ENCODE measurements at places on chromosomes 7 and 10.

DNA sequence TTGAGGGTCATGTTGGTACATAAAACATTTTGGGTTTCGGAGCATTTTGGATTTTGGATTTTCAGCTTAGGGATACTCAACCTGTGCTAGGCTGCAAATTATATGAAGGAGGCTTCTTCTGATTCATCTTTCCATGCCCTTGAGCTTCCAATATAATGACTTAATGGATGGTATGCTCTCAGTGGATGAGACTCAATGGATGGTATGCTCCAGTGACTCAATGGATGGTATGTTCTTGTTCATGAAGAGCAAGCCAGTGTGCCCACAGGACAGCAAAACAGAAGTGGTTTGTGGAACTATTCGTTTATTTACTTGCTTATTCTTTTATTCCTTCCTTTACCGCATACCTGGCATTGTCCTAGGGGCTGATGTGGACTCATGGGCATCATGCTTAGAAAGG, 969.6 kb downstream of the LRMDA start:
- no peak for DNase-seq

DNA sequence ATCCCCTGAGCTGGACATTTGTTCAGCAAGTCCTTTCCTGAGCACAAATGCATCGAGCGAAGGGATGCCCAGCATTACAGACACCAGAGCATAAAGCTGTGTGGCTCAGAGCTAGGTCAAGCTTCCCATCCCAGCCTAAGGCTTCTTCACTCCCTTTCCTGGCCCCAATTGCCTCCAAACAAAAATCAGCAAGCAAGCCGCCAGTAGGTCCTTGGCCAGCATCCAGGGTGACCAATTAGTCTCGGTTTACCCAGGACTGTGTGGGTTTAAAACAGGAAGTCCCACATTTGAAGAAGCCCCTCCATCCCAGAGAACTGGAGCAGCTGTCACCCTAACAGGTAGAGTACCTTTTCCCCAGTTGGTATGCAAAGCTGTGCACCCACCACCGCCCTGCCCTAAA, 51.2 kb downstream of the PRKAG2 start:
- no peak for DNase-seq

- DNase-seq: no peak
Observed at GRCh38 chr7:1330801-1331425, 98.2 kb downstream of the UNCX start.

DNA sequence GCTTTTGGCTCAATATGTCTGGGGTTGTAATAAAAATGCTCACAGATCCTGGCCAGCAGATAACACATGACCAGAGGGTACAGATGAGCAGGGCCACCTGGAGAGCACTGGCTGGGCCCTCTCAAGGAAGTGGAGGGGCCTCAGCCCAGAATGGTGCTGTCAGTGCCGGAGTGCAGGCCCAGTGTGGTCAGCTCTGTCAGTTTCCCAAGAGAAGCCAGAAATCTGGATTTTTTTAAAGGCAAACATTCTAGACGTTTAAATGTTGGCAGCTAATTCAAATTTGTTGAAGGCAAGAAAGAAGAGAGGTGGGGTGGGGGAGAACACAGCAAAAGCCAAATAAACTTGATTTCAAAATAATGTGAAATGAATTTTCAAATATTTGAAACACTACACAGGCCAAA, 2.0 kb downstream of the C10orf105 start:
- no peak for DNase-seq

GRCh38 chr10:106652279-106652678, 512.2 kb downstream of the SORCS1 start:
- no peak for DNase-seq

Data from hepatocyte (in vitro differentiated cells).